ENCODE measurements at places on chromosomes 13 and 19.
A peak's percentile ranks its signal among the peaks of the same experiment; 100 is the strongest.

DNA sequence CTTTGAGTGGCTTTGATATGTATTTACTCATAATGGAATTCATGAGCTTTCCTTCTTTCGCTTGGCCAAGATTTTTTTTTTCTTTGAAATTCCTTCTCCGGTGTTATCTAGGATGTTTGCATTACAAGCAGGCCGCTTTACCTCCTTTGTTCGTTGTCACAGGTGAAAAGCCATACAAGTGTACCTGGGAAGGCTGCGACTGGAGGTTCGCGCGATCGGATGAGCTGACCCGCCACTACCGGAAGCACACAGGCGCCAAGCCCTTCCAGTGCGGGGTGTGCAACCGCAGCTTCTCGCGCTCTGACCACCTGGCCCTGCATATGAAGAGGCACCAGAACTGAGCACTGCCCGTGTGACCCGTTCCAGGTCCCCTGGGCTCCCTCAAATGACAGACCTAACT, 16.7 kb downstream of the KLF5 start:
- no peak for DNase-seq

GRCh38 chr13:113991191-113991669, 17.4 kb upstream of the C13orf46 start:
- no peak for DNase-seq

GRCh38 chr13:103187721-103188156, 121.5 kb upstream of the SLC10A2 start:
- DNase-seq = no peak

GRCh38 chr13:95298971-95299621, 2.2 kb downstream of the ABCC4 start:
- DNase-seq = no peak

DNA sequence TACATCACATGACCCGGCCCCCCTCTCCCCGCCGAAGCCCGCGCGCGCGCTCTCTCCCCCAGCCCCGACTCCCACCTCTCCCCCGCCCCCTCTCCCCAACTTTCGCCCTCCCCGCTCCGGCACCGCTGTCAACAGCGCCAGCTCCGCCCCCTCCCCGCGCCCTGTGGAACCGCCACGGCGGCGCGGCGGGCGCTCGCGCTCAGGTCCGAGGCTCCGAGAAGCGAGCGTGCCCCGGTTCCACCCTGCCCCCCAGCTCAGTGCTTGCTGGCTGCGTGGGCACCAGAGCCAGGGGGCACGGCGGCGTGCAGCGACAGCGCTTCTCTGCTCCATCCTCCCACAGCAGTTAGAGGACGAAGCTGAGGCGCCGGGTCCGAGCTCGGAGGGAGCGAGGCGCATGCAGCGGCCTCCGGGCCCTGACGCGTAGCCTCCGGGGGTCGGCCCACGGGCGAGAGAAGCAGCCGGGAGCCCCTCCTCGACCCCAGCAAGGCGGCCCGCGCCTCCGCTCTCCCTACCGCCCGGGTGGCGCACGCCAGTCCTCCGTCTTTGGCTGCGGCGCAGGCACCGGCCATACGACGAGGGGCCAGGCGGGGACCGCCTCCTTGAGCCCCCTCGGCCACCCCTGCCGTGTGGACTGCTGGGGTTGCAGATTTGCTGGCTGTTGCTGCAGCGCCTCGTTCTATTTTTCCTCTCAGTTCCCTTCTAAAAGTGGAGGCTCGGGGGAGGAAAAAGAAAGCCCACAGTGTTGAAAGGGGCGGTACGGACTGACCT, 109.5 kb downstream of the KCNRG start:
- DNase-seq = peak; percentile 95

- no peak for DNase-seq
These were observed 172.3 kb upstream of the KLF12 start for GRCh38 chr13:74306496-74306895.

Measured in stimulated activated CD4-positive, alpha-beta T cell treated with anti-CD3 and anti-CD28 coated beads, Interleukin-1b, Interleukin-23, amount 100 ng/mL, for 4 hours (primary cell).